CD4-positive, alpha-beta T cell treated with Interleukin-1 beta for 1 hour (primary cell): ENCODE measurements at places on chromosomes 12 and 14.
A peak's percentile ranks its signal among the peaks of the same experiment; 100 is the strongest.

- no peak for DNase-seq
Measured at GRCh38 chr12:27505109-27505508, 18.9 kb upstream of the PPFIBP1 start.

DNA sequence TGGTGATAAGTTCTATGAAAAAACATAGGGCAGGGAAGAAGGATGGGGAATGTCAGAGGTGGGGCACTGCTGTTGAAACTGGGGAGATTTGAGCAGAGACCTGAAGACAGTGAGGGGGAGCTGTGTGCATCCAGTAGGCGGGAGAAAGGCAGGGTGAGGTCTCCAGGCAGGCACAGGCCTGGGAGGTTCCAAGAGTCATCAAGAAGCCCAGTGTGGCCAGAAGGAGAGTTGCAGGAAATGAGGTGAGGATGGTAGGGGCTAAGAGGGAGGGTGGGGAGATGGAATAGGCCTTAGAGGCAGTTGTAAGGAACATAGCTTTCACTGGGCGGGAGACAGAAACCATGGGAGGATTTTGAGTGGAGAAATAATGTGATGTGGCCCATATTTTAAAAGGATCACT lies 341.8 kb downstream of the GLT1D1 start:
- no peak for DNase-seq

- no peak for DNase-seq
Measured at GRCh38 chr12:58592475-58593207, 327.7 kb downstream of the LRIG3 start.

DNA sequence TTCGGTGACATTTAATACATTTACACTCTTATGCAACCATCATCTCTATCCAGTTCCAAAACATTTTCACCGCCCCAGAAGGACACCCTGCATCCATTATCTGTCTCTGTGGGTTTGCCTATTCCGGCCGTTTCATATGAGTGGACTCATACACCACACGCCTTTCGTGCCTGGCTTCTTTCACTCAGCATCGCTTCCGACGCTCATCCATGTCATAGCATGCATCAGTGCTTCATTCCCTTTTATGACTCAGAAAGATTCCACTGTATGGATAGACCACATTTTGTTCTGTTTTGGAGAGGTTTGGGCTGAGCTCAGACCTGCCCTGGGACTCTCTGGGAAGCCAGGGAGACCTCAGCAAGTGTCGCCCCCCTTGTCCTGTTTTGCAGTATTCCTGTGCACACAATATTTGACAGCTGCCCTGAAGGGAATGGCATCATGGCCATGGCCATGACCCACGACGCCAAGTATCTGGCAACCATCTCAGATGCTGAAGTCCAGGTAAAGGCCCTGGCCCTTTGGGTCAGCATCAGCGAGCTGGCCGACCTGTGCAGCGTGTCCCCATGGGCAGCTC lies 23.8 kb downstream of the CFAP251 start:
- DNase-seq, result no peak

GRCh38 chr12:108566452-108566851 lies 4.1 kb downstream of the ISCU start:
- no peak for DNase-seq

DNA sequence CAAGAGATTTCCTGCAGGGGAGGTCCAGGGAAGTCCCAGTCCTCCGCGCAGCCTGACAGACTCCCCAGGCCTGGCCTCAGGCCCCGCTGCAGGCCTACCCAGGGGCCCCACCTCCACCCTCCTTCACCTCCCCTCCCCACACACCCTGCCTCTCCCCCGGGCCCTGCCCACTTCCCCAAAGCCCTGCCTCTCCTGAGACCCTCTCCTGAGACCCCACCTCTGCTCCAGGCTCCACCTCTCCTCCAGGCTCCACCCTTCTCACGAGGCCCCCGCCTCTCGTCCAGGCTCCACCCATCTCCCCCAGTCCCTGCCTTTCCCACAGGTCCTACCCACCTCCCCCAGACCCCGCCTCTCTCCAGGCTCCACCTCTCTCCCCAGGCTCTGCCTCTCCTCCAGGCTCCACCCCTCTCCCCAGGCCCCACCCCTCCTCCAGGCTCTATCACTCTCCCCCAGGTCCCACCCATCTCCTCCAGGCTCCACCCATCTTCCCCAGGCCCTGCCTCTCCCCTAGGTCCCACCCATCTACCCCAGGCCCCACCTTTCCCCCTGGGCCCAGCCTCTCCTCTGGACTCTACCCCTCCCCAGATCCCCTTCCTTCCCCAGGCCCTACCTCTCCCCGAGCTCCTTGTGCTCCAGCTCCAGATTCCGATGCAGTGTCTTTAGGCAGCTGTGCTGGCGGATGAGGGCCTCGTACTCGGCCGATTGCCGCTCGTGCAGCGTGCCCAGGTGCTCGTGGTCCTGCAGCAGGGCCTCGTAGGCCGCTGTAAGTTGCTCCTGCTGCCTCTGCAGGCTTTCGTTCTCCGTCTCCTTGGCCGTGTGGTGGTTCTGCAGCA lies 58.8 kb upstream of the GPR68 start:
- DNase-seq, result peak; percentile 67

DNA sequence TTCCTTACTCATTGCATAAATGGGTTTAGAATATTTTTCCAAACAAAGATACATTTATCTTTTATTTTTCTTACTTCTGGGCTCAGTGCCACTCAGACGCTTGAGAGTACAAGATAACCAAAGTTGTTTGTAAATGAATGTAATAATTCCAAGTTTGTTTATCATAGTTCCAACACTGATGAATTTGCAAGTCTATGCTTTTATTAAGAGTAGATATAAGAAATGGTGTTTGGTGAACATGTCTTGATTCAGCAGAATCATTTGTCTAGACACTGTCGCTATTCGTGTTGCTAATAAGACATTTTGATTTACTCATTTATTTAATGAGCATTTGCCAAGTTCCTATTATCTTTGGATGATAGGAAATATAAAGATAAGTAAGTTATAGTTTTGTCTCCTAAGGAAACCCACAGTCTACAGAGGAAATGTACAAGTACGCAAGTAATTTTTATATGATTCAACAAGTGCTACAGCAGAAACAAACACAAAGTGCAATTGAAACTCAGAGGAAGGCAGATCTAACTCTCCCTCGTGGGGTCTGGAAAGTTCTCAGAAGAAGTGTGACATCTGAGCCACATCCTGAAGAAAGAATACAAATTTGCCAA lies 132.8 kb upstream of the FSCB start:
- no peak for DNase-seq

GRCh38 chr14:69644814-69645213 lies 33.4 kb downstream of the SUSD6 start:
- no peak for DNase-seq

DNA sequence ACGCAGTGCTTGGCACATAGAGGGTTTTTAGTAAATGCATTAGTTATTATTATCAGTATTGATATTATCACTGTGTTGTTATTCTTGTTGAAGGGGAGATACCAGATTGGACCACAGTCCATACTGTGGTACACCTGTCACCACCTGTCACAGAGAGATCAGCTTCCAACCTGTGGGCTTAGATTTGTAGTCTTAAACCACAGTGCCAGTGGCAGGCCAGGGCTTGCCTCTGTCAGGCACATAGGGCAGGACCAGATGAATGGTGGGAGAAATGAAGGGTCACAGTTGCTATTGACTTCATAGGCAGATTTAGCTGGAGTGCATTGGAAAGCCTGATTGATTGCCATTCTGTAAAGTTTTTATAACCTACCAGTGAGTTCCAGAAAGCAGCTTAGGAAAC lies 35.1 kb downstream of the ARL1 start:
- no peak for DNase-seq

DNA sequence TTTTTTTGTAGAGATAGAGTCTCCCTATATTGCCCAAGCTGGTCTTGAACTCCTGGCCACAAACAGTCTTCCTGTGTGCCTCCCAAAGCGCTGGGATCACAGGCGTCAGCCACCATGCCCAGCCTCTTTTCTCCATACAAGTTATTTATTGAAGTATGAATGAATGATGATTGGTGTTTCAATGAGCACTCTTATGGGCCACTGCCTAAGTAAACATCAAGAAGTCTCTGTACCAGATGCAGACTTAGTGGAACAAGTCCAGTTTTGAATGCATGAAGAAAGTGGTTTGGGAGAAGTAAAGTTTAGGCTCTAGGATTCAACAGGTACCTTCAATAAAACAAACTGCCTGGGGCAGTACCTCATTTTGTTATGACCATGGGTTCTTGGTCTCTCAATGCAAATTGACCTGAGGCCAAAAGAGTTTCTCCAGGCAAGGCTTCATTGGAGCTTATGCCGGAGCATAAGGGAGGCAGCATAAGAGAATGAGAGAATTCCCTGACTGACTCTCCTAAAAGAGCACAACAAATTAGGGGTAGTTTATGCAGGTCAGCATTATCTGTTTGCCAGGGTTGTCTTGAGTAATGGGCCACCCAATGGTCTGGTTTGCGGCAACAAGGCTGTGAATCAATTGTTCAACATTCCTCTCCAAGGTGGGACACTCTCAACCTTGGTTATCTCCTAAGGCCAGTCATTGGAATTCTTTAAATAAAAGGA lies 1.1 kb upstream of the GMFB start:
- DNase-seq, result no peak

GRCh38 chr12:15272376-15272775 lies 49.9 kb upstream of the PTPRO start:
- DNase-seq, result no peak

DNA sequence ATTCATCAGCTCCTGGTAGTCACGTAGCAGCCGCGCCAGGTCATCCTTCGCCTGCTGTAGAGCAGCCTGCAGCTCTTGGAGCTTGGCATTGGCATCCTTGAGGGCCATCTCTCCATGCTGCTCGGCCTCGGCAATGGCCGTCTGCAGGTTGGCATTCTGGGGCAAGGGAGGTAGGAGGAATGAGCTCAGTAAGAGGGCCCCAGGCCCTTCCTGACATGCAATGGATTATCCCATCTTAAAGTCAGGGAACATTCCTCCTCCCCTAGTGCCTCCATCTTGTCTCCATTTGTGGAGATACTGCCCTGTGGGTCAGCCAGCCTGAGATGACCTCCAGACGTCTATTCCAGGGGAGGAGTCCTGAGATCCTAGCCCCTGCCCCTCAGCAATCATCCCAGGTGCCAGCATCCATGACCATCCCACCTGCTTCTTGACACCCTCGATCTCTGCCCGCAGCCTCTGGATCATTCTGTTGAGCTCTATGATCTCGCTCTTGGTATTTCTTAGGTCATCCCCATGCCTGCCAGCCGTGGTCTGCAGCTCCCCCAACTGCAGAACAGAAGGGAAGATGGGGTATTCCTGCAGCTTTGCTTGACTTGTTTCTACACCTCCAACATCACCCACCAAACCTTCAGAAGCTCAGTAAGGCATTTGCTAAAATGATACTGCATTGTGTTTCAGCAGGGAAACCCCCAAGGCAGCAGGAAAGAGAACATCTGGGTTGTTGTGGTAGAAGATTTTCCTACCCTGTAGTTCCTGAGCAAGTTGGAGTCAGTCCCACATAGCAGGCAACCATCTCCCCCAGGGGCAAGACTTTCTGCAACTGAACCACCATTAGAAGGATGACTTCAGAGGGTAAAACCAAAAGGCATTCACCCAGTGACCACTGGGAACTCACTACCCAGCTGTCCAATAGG lies 4.4 kb downstream of the KRT3 start:
- DNase-seq, result no peak

GRCh38 chr14:76101391-76102379 lies 50.0 kb upstream of the GPATCH2L start:
- no peak for DNase-seq

DNA sequence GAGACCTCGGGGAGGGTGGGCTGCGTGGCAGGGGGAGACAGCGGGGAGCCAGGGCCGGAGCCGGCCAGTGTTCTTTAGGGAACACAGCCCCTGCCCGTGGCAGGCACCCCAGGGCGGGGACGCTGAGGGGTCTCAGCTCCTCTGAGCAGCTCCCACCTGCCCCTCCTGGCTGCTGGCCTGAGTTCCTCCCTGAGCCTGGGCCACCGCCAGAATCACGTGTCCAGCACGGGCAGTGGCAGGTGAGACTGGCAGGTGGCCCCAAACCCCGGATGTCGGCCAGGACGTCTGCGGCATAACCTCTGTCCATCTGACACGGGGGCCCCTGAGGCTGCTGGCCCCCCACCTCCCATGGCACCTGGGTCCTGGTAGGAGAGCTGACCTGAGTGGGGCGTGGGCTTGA lies 25.1 kb downstream of the NOC4L start:
- DNase-seq, result no peak

DNA sequence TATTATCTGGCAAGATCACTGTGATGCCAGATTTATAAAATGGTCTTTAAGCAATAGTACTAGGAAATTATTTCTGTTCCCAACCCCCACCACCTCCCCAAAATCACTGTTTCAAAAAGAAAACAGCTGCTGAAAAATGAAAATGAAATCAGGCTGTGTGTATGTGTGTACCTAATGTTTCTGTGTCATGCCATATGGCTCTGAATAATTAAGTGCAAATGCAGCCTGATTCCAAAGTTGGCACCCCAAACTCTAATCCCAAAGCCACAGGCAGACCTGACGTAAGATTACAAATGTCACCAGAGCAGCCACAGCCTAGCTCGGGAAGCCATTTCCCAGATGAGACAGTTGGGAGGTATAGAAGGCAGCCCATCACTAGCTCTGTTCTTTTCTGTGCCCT lies 175.5 kb downstream of the MED13L start:
- DNase-seq, result no peak

GRCh38 chr12:103813949-103814348 lies 27.1 kb downstream of the NT5DC3 start:
- DNase-seq, result no peak

DNA sequence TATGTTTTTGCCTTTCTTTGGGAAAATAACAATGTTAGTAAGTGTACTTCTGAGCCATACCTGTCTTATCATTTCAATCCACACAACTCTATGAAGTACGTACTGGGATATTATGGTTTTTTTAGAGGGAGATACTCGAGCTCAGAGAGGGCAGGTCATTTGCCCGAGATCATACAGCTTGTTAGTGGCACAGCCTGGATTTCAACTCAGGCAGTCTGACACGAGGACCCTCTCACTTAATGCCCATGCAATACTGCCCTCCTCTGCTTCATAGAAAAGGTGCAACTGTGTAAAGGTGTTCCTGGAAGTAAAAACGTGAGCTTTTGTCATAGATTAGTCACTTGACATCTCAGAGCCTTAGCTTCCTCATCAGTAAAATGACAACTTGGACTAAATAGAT lies 128.0 kb downstream of the NDUFA12 start:
- DNase-seq, result peak; percentile 39

GRCh38 chr12:21906919-21907493 lies 34.2 kb downstream of the ABCC9 start:
- DNase-seq, result no peak

- no peak for DNase-seq
Measured at GRCh38 chr14:65052832-65053231, 49.5 kb downstream of the MAX start.

DNA sequence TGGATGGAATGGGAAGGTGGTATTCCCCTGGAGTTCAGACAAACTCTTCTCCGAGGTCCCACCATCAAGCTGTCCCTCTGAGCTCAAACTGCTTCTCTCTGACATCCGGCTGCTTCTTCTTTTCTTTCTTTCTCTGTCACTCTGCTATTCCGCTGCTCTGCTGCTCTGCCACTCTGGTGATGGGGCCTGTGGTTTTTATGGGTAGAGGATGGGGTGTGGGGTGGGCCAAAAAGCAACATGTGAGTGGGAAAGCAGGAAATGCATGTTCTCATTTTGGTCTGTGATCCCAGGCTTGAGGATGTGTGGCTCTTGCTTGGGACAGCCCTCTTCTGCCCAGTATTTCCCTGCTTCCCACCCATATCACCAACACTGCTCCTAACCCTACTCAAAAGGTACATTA lies 30.6 kb downstream of the CLECL1 start:
- peak; percentile 71 for DNase-seq
